ENCODE measurements at places on chromosomes 2 and 18. TPM values are rescaled to one million over a fixed set of nuclear protein-coding genes. Genes with fewer than 3 reads are reported as not detected.

GRCh38 chr2:230691005-230691647, 21.5 kb upstream of the CAB39 start:
- H3K27ac ChIP-seq = no peak overlapping the region
- H3K27me3 ChIP-seq = no peaks in the 10 kb centered on the region
- H3K4me3 ChIP-seq = no peak overlapping the region
- DNase-seq = no peak
- H3K4me1 ChIP-seq = no peaks in the 10 kb centered on the region

DNA sequence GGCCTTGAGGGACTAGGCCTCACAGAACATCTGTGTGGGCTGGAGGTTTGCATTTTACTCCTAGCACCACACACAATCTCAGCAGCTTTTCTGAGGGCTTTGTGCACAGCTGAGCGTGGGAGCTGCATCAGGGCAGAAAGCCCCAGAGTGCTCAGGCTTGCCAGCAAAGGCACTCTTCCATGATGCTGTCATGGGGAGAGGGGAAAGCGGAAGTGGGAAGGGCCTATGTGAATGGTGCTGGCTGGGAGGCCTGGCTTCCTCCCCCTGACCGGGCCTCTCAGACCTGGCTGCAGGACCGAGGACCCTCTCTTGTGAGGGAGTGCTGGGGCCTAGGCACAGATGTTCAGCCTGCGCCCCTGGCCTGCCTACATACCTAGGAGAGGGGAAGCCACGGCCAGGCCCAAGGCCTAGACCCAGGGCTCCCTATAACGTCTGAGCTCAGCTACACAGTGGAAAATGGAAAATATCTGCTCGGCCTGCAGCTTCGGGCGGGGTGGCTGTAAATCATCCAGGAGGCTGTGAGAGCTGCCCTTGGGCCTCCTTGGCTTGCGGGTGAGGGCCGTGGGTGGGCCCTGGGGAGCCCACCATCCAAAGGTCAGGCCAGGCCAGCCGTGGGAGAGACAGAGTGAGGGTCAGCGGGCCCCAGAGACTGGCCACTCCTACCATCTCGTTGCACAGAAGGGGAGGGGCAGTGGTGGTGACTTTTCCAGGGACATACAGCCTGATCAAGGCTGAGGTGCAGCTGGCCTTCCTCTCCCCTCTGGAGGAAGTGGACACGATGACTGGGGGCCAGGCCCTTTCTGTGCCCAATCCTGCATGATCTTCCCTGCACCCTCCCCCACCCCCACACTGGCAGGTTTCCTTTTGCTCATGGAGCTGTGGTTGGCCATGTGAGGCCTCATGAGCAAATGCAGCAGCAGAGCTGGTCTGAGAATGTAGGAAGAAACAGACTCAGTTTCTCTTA, 22.8 kb downstream of the GLI2 start:
- H3K27me3 ChIP-seq = no peaks in the 10 kb centered on the region
- no peaks in the 10 kb centered on the region for H3K36me3 ChIP-seq
- DNase-seq = peak; percentile 50

Gene MRO
- total RNA-seq = 0.05 TPM

Gene FBXO48
- total RNA-seq = 1.5 TPM

Gene KIAA2012
- total RNA-seq = not detected

Gene SCYGR4
- total RNA-seq = not detected

Measured in colonic mucosa (tissue), 4 donors.